Activated gamma-delta T cell (primary cell): ENCODE measurements at places on chromosomes 5 and 9.
A peak's percentile ranks its signal among the peaks of the same experiment; 100 is the strongest.

GRCh38 chr5:170431571-170431970 lies 42.4 kb upstream of the KCNMB1 start:
- DNase-seq, result no peak

DNA sequence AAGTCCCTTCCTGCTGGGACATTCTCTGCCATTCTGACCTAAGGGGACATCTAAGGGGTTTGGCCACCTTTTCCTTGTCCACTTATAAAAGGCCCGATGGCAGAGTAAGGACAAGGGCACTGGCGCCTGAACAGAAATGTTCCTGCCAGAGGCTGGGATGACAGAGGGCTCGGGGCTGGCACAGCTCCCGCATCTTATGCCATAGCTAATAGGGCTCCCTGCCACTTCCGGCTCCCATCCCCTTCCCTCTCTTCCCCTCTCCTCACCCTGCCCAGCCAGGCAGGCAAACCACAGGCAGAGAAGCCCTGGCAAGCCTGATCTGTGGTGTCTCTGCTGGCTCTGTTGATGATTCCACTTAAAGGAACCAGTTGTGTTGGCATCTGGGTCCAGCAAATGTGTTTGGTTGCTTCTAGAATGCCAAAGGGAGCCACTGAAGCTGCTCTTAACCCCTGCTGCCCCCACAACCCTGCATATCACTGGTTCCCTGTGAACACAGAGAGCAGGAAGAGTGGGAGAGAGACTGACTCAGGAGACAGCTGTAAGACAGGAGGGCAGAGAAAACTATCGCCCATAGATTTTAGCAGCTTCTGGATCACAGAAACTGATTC lies 18.4 kb upstream of the ADRA1B start:
- no peak for DNase-seq

GRCh38 chr9:98521141-98521540 lies 187.6 kb downstream of the GABBR2 start:
- no peak for DNase-seq

DNA sequence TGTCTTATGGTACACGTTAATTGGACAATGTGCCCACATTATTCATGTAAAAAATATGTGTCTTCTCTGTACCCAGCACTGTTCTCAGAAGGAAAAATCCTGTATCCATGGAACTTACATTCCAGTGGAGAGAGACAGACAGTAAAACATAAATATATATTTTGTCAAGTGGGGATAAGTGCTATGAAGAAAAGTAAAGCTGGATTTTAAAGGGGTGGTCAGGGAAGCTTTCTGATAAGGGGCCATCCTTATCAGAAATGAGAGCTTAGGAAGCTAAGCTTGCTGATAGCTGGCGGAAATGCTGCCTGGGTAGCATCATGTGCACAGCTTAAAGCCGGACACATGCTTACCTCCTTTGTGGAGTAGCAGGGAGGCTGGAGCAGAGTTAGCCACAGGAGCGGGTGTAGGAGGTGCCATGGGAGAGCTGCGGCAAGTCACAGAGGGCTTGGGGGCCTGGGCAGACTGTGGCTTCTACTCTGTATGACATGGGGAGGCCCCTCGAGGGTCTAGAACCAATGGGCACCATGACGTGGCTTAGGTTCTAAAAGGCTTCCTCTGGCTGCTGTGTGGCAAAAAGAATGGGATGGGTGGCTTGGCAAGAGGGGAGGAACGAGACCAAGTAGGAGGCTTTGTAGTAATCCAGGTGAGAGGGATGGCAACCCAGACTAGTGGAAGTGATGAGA lies 141.7 kb downstream of the FGF1 start:
- DNase-seq, result no peak

DNA sequence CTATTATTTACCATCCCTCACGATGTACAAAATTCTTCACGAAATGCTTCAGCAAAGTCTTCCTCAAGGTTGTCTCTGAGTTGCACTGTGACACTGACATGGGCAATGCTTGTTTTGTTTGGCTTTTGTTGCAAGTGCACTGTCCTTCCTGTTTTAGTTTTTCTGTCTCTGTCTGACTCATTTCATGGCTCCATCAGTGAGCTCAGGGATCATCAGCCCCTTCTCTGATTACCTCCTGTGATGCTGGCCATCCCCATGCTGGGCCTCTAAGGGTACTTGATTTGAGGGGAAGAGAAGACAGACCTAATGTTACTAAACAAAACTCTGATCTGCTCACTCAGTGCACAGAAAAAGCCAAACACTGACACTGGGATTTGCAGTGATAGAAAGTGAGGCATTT lies 37.6 kb upstream of the STX17 start:
- no peak for DNase-seq

DNA sequence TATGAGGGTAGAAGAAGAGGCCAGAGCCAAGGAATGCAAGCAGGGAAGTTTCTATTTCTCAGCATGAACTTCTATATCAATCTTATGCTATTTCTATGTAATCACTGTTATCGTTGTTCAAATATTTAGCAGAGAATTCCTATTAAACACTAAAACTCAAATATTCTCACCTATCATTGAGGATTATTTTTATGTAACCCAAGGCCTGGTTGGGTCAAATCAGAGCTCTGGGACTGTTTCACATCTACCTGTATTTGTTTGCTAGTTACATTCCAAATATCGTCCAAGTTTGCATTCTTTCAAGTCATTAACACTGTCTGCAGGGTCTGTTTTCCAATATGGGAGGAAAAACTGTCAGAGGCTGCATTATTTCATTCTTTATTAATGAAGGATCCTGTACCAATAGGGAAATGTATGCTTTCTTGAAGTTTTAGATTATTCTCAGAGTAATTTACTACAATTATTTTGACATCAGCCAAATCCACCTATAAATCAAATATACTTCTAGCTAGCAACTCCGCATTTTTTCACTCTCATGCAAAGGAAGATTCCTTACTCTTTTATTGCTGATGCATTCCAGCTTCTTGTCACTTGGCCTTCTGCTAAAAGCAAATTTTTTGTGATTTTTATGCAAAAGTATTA lies 52.2 kb downstream of the LURAP1L start:
- DNase-seq, result no peak

- DNase-seq, result no peak
These were observed 316.4 kb downstream of the PIK3R1 start for GRCh38 chr5:68531970-68532369.

- no peak for DNase-seq
These were observed 166.7 kb downstream of the PAPPA start for GRCh38 chr9:116320290-116320689.

DNA sequence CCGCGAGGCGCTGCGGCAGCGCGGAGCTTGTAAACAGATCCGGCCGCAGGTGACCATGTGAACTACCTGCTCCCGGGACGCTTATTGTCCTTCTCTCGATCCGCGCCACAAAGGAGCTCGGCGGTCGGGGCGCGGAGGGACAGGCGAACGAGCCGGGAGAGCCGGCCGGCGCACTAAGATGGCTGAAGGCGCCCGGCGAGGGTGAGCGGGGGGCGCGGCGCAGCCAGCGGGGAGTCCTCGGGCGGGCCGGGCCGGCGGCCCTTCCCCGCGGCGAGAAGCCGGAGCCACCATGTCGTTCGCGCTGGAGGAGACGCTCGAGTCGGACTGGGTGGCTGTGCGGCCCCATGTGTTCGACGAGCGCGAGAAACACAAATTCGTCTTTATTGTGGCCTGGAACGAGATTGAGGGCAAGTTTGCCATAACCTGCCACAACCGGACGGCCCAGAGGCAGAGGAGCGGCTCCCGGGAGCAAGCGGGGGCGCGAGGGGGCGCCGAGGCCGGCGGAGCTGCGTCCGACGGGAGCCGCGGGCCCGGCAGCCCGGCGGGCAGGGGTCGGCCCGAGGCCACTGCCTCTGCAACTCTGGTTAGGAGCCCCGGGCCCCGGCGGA lies 535 bp downstream of the JMY start:
- DNase-seq, result peak; percentile 38

- DNase-seq, result no peak
These were observed 56.8 kb downstream of the PUM3 start for GRCh38 chr9:2787065-2787464.

- DNase-seq, result no peak
These were observed 1006.4 kb upstream of the CTNND2 start for GRCh38 chr5:12910641-12911040.

DNA sequence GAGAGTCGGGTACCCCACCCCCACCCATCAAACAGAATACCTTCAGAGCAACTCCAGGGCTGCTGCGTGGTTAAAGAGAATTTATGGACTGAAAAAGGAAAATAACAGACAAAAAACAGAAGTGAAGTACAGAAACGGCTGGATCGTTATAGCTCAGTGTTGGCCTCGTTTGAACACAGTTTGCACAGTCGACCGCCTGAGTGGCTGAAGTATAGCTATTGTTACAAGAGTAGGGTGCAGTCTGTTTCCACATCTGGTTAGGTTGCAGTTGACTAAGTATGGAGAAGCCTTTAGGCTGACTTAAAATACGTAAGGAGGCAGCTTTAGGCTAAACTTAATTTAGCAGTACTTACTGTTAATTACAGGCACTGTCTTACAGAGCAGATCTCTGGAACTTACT lies 121.2 kb downstream of the GCNT1 start:
- DNase-seq, result no peak

GRCh38 chr5:76363352-76364225 lies 39.5 kb upstream of the IQGAP2 start:
- no peak for DNase-seq

- no peak for DNase-seq
These were observed 96.9 kb upstream of the HAPLN1 start for GRCh38 chr5:83817591-83817990.

GRCh38 chr5:163347671-163348070 lies 89.7 kb upstream of the CCNG1 start:
- DNase-seq, result no peak

- no peak for DNase-seq
These were observed 105.2 kb downstream of the SGCD start for GRCh38 chr5:156431956-156432829.

- DNase-seq, result no peak
These were observed 58.4 kb downstream of the C9orf50 start for GRCh38 chr9:129562514-129562913.

DNA sequence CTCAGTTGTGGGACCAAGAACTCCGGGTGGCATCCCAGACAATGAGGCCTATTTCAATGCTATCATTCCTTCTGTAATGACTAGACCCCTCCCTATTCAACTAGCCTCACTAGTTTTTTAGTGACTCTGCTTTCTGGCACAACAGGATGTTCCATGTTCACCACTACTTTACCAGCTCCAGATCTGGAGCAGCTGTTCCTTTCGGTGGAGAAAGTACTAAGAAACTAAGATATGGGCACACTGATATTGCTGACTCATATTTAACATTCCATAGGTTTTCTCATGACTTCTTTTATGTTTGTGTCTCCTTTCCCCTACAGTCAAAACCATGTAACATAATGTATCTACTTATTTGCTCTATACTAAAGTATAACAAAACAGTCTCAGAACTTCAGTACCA lies 24.1 kb downstream of the IL33 start:
- DNase-seq, result no peak

DNA sequence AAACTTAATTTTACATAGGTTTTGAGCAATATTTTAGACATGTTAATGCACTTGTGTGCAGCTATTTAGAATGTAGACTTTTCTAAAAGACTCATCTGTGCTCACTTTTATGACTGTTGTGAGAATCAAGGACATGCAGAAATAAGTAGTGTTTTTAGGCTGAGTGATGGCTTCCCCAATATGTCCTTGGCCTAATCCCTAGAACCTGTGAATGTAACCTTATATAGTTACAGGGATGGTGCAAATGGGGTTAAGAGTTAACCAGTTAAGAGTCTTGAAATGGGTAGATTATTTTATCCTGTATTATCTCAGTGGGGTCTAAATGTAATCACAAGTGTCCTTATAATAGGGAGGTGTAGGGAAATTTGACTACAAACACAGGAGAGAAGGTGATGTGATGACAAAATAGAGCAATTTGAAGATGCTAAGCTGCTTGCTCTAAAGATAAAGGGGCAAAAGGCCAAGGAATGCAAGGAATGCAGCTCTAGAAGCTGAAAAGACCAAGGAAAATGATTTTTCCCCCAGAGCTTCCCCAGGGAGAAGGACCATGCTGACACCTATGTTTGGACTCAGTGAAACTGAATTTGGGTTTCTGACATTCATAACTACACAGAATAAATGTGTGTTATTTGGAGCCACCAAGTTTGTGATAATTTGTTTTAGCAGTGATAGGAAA lies 298.0 kb upstream of the PAPPA start:
- no peak for DNase-seq

DNA sequence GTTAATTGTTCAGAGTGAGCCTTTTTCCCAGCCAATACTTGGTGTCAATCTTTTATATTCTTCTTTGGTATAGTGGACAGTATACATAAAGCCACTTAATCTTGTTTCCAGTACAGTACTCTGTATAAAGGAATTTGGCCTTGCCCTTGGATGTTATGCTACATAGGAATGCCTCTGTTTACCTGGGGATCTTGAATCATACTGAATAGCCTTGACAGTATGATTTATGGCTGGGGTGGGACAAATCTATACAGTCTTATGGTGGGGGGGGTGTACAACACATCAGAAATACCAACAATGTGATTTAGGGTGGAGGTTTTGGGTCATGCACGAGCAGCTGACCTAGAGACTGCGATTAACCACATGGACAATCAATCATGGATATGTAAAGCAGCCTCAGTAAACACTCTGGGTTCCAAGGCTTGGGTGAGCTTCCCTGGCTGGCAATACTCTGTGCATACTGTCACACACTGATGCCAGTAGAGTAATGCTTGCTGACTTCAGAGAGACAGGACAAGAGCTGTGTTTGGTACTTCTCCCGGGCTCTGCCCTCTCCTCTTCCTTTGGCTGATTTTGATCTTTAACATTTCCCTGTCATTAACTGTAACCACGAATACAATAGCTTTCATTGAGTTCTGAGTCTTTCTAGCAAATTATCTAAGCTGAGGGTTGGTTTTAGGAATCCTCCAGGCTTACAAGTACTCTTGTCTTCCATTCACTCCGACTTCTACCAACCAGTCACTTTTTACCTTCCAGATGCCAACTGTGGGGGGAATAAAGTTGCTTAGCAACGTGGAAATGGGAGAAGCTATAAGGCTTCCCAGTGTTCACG lies 84.6 kb downstream of the IARS1 start:
- no peak for DNase-seq

GRCh38 chr5:87410931-87411330 lies 1.8 kb downstream of the CCNH start:
- no peak for DNase-seq

DNA sequence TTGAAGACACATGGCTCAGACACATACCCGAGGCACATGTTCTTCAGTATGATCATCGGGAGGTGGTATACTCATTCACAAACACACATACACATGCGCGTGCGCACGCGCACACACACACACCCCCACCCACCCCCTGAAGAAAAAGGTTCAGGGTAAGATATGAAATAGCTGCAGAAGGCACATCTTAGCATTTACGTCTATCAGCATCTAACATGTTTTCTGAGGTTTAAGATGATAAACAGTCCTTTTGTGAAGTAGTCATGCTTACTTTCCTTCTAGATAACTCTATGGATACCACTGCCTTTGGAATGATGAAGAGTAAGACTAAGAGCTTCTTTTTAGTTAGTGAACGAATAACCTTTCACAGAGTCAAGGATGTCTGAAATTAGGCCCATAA lies 105.1 kb upstream of the GNA14 start:
- DNase-seq, result no peak

DNA sequence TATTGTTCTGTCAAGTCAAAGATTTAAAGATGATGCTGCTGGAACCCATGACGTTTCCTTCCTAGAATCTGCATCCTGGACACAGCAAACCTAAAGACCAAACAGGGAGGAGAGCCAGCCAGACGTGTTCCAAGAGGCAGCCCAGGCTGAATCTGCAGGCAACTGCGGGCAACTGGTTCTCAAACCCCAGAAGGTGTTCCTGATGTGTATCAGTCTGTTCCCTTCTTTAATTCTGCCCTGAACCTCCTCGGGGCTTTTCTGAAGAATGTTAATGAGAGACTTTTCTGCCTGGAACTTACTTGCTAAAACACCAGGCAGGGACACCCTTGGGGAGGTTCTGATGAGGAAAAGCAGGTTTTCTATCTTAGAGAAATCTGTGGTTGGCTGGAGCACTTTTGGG lies 132.8 kb upstream of the RETREG1 start:
- no peak for DNase-seq
